ENCODE measurements at places on chromosomes 13 and 19. TPM values are rescaled to one million over a fixed set of nuclear protein-coding genes. Genes with fewer than 3 reads are reported as not detected.
A peak's percentile ranks its signal among the peaks of the same experiment; 100 is the strongest.

Gene MYCBP2
- 37.3 TPM for polyA plus RNA-seq

GRCh38 chr19:48615231-48616040 is 560 bp upstream of the FAM83E start:
- peaks cover 44% of the 10 kb centered on the region for H3K4me1 ChIP-seq
- H3K27ac ChIP-seq: no peak overlapping the region
- no peak for DNase-seq
- H3K36me3 ChIP-seq: peaks cover 39% of the 10 kb centered on the region
- H3K4me3 ChIP-seq: no peak overlapping the region

- H3K27me3 ChIP-seq: no peaks in the 10 kb centered on the region
- H3K36me3 ChIP-seq: peaks cover 34% of the 10 kb centered on the region
- peak; percentile 37 for DNase-seq
- H3K27ac ChIP-seq: peak overlapping the region; percentile 61
Measured at GRCh38 chr19:5968431-5969373, 9.2 kb downstream of the RANBP3 start.

Gene HNRNPM
- polyA plus RNA-seq: 204 TPM
